ENCODE measurements at places on chromosomes 2 and 18.

DNA sequence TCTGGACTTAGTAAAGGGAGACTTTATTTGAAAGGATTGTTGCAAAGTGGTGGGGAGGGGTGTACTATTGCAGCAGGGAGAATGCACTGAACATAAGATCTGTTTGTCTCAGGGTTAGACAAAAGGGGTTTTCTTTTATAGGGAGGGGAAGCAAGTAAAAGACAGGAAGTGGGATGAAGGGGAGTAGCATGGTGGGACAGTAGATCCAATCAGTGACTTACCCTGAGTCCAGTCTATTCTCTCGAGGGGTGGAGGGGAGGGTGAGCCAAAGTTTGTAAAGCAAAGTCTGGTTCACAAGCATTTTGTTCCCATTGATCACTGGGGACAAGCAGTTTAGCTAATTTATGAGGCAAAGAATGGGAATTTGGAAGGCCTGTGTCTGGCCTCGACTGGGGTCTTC lies 35.0 kb upstream of the CYP27C1 start:
- no peak for DNase-seq

- no peak for DNase-seq
Observed at GRCh38 chr18:68714366-68714711, 569 bp downstream of the TMX3 start.

- no peak for DNase-seq
Observed at GRCh38 chr2:128791120-128791984, 472.7 kb upstream of the HS6ST1 start.

DNA sequence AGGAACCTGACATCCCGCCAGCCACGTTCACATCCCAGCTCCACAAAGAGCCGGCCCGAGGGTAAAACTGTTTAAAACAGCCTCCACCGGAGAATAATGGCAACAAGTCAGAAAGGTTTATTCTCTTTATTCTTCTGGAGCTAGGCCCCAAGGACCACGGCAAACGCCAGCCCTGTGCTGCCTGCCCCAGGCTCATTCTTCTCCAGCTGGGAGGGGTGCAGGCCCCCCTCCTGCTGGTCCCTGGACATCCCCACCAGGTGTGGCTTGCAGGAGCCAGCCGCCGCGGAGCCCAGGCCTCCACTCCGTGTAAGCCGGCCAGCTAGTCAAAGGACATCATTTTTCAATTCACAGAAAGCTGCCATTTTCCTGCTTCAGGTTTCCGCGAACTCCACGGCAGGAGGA lies 65.8 kb upstream of the SALL3 start:
- DNase-seq = no peak

- DNase-seq = no peak
Observed at GRCh38 chr2:126644630-126645191, 11.2 kb upstream of the GYPC start.

DNA sequence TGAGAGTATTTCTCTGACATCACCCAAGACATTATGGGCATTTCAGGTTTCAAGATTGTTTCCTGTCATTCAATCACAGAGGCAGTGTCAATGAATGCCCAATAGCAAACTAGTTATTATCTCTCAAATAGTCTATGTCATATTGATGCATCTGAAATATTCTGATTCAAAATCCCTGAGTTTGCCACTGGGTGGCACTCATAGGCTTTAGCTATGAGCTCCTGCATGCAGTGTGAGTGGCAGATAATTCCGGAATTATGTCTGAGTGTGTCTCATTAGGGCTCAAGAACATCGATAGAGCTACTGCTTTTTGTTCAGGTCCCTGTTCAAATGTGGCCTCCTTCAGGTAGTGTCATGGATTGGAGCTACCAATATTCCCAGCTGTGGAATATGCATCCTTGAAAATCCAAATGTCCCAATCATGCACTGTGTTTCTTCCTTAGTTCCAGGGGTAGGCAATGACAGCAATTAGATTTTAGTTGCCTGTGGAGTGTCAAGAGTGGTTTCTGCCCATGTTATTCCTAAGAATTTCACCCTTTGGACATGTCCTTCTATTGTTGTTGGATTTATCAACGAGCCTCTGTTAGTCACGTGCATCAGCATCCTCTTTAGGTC lies 7.8 kb upstream of the OR6B3 start:
- no peak for DNase-seq

- no peak for DNase-seq
Observed at GRCh38 chr2:118562144-118562543, 285.3 kb downstream of the EN1 start.

- no peak for DNase-seq
Observed at GRCh38 chr18:75048776-75049454, 160.0 kb downstream of the PTGR3 start.

- DNase-seq = no peak
Observed at GRCh38 chr18:44818668-44819403, 138.1 kb downstream of the SETBP1 start.

- DNase-seq = peak; percentile 48
Observed at GRCh38 chr2:96144481-96145035, 682 bp downstream of the DUSP2 start.

- DNase-seq = no peak
Observed at GRCh38 chr2:209147981-209148380, 275.9 kb upstream of the MAP2 start.

GRCh38 chr2:64311948-64312621 lies 141.9 kb upstream of the LGALSL start:
- DNase-seq = no peak

DNA sequence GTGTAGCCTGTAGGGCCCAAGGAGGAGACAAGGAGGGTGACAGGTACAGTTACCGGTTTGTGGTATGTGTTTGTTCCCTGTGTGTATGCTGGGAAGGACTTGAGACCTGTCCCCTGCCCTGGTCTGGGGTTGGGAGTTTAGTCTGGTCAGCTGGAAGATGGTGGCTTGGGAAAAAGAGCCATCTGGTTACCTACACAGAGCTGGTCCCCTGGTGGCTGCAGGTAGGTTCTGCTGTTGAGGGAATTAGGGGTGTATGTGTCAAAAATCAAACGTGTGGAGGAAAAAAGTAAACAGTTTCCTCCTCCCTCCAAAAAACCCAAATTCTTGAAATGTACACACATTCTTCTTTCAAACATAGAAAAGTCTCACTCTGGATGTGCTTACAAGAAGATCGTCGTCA lies 24.3 kb downstream of the PTMA start:
- DNase-seq = no peak

- no peak for DNase-seq
Observed at GRCh38 chr2:105629634-105630033, 115.1 kb upstream of the NCK2 start.

GRCh38 chr2:61645911-61646310 lies 107.8 kb upstream of the XPO1 start:
- no peak for DNase-seq

DNA sequence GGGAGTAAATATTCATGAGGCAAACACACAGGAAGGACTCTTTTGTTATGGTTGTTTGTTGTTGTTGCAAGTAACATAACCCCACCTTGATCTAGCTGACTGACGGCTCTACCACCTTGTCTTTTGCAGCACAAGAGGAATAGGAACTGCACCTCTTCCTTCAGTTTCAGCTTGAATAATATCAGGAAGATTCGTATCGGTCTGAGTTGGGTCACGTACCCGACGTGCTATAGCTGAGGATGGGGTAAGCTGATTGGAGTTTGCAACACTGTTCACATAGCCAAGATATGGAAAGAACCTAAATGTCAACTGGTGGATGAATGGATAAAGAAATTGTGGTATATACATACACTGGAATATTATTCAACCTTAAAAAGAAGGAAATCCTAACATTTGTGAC lies 14.5 kb upstream of the IL1RN start:
- DNase-seq = no peak
